ENCODE measurements at places on chromosomes 12 and 14.

DNA sequence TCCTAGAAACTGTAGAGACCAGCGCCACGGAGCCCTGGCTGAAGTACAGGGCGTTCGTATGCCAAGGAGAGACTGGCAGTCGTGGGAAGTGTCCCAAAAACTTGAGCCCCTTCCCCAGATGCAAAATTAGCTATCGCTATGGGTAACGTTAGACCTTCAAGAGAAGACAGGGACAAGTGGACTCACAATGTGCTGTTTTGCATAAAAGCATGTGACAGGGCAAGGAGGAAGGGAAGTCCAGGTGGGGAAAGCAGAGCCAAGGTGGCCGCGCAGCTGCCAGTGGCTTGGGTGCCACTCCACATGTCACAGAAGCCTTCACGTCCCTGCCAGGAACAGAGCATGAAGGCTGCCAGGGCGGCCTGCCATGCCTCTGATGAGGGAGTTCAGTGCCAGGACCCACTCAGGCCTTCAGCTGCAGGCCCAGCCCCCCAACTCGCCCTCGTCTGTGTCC is 61.2 kb upstream of the DYNC1H1 start:
- no peak for DNase-seq

DNA sequence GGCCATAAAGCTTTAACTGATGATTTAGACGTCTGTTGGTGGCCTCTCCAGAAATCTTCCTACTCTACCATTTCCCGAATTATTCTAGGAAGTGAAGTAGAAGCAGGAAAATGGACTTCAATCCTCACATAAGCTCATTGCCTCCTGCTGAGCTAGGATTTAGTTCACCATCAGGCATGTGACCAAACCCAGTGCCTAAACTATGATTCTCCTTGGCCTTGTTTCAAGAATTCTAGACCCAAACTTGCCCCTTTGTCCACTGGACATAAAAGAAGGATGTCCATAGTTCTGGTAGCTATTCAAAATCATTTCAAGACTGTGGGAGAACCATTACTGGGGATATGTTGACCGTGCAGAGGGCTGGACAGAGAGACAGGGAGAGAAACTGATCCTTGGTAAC is 105.8 kb downstream of the C12orf50 start:
- DNase-seq, result no peak

GRCh38 chr14:71773898-71774481 is 158.2 kb upstream of the RGS6 start:
- no peak for DNase-seq

GRCh38 chr12:82883394-82884355 is 197.0 kb downstream of the TMTC2 start:
- no peak for DNase-seq

DNA sequence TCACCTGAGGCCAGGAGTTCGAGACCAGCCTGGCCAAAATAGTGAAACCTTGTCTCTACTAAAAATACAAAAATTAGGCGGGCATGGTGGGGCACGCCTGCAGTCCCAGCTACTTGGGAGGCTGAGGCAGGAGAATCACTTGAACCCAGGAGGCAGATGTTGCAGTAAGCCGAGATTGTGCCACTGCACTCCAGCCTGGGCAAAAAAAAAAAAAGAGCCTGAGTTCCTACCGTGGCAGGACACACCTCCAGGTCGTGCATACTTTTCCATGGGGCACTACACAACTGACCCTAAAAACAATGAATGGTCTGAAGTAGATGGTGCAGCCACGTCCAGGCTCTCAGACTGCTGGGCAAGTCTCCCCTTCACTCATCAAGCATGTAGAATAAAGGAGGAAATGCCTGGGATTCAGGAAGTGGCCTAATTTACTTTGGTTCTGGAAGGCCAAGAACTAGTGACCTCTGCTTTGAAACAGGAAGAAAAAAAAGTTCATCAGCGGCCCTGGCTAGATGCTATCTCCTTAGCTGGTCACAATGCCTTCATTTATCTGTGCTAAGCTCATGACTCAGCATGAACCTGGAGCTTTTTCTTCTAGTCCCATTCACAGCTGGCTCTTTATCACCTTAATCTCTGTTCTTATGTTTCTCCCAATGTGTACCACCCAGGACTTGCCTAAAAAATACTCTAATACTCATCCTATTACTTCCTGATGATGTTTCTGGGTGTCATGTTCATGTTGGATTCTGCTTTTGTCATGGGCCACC is 55.8 kb upstream of the OR6J1 start:
- DNase-seq, result no peak

- no peak for DNase-seq
Measured at GRCh38 chr14:95495076-95495475, 21.4 kb downstream of the SYNE3 start.

DNA sequence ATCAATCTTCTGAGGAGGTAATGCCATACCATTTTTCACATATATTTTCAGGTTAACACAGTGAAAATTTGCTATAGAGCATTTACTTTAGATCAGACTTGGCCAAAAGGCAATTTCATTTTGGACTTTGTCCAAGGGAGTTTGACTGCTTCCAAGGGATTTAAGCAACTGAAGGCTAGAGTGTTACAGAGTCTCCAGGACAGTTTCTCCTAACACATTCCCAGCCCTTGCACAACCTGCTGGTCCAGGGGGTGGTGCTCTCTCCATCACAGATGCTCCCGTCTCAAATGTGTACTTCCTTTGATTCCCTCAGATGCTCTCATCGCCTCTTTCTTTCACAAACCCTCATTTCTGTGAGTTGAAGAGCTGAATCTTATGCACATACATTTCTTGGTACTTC is 143.1 kb downstream of the TPH2 start:
- DNase-seq, result no peak

GRCh38 chr14:88605594-88605993 is 42.8 kb downstream of the ZC3H14 start:
- DNase-seq, result no peak

DNA sequence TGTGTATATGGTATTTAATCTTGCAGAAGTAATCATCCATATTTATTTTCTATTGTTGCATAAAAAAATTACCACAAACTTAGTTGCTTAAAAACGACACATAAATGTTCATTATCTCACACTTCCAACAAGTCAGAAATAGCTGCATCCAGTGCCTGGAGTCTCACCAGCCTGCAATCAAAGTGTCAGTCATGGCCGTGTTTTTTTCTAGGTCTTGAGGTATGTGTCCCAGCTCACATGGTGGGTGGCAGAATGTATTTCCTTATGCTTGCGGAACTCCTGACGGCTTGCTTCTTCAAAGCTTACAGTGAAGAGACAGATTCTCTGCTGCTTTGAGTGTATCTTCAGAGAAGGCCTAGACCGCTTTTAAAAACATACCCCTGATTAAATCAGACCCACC is 670.2 kb upstream of the LMO3 start:
- DNase-seq, result no peak

DNA sequence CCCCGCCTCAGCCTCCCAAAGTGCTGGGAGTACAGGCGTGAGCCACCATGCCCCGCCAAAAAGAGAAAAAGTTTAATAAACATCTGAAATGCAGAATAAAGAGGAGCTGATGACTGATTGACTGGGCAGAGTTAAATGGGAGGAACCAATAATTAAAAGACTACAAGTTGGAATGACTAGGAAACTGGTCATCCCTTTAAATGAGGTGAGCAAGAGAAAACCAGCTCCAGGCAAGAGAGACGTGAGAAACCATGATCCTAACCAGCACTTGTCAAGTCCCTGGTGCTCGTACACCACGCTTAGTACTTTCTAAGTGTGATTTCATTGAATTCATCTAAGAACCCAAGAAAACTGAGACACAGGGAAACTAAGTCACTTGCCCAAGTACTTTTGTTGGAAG is 47.9 kb downstream of the MAP1LC3B2 start:
- no peak for DNase-seq

- DNase-seq, result no peak
Measured at GRCh38 chr12:41942354-41942753, 202.3 kb downstream of the GXYLT1 start.

DNA sequence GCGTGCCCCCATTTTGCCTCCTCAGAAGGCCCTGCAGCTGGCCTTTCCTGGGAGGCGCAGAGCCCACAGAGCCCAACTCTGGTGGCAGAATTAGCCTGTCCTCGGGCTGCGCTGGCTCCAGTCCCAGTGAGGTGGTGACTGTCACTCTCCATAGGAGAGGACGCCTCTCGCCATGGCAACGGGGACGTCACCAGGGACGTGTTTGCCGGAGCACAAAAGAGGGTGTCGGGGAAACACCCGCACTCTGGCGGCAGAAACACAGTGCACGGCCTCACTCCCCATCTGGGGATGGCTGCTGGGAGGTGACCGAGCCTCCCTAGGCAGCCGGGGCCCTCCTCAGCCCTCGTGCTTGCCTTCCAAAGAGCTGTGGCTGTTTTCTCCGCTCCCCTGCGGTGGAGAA is 50.2 kb upstream of the NCOR2 start:
- no peak for DNase-seq

DNA sequence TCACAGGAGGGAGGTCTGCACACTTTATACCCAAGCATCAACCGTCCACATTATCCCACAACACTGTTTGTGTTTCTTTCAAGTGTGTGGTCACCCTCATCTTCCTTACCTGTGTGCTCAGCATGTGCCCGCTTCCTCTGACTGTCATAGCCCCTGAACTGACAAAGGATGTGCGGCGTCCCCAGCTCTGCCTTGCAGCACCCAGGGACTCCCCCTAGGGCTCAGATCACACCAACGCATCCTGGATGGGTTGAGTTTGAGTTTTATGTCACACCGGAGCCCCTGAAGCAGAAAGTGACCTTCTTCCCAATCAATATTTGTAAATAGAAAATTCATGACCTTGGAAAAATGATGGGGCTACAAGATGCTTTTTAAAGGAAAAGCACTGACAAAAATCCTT is 770.7 kb upstream of the TMEM132C start:
- no peak for DNase-seq

GRCh38 chr12:112353393-112353792 is 28.8 kb downstream of the HECTD4 start:
- no peak for DNase-seq

DNA sequence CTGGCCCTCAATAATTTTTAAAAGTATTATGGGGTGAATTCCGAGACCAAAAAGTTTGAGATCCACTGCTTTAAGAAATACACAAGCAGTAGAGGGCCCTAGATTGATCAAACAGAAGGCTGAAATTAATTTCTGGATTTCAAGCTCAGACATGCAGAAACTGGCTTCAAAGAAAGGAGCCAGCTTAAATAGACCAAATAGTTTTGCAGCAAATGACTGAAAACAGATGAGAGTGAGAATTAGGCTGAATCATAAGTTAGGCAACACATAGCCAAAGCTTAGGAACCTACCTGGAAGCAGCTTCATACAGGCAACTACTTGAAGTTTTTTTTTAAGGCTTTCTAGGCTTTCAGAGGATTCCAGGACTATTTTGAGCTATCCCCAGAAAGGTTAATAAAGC is 12.4 kb downstream of the ATF7 start:
- DNase-seq, result no peak

- no peak for DNase-seq
Measured at GRCh38 chr12:118342090-118342489, 30.6 kb downstream of the TAOK3 start.

- no peak for DNase-seq
Measured at GRCh38 chr12:79665212-79665887, 25.4 kb downstream of the PAWR start.

DNA sequence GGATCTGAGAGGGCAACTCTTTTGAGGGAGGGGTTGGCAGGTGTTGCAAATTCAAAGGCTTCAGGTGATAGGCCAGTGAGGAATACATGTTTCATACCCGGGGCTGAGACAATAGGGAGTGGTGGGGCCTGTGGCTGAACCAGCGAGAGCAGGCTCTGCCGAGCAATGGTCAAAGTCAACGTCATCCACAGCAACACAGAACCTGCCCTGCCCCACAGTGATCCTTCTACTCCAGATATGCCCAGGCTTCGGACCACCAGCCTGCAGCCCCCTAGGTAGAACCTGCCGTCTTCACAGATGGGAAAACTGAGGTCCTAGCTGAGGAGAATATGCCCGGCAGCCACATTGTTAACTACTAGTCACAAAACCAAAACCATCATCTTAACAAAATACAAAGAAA is 4.1 kb downstream of the SERPINA1 start:
- no peak for DNase-seq

DNA sequence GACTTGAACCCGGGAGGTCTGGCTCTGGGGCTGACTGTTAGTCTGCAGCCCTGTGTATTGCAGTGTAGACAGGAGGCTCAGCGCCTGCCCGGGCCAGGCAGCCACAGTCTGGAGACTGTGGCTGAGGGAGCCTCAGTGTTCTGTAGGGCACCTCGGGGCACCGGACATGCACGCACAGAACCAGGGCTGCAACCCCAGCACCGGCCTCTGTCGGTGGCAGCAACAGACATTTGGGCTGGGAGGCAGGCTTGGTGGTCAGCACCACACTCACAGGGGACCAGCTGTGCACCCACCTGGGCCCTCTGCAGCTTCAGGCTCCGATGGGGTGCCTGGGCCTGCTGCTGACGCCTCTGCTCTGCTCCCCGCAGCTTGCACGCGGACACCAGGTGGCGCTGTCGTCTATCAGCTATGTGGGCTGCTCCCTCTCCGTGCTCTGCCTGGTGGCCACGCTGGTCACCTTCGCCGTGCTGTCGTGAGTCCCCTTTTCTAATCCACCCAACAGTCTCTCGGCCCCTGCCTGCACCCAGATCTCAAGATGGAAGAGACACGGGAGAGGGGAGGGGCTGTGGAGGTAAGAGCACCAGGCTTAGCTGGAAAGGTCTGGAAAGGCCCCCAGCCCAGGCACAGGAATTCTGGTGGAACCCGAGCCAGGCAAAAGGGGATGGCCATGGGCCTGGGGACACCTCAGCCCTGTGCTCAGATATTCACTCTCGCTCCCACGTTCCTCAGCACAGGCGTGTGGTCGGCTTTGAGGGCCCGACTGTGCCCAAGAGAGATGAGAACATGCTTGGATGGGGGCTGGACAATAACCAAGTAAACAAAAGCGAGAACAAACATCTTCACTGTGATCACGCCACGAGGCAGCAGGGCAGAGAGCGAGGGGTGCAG is 151.0 kb downstream of the ADGRD1 start:
- peak; percentile 63 for DNase-seq

GRCh38 chr14:103545915-103546651 is 16.4 kb downstream of the BAG5 start:
- DNase-seq, result no peak

- DNase-seq, result no peak
Measured at GRCh38 chr12:102633981-102634605, 153.7 kb upstream of the IGF1 start.
